ENCODE measurements at places on chromosomes 2 and 18. TPM values are rescaled to one million over a fixed set of nuclear protein-coding genes. Genes with fewer than 3 reads are reported as not detected.

Gene REG3G
- not detected for total RNA-seq

Gene G6PC2
- not detected for total RNA-seq

Gene MTX2
- total RNA-seq = 33.3 TPM

Gene MALL
- total RNA-seq = 18.5 TPM

Gene LIMS3
- total RNA-seq = 6.6 TPM

Gene GAL3ST2
- total RNA-seq = not detected

Gene TTN
- total RNA-seq = 36.8 TPM

Gene BMP10
- total RNA-seq = not detected

Gene APOB
- 0.09 TPM for total RNA-seq

Gene RAB12
- total RNA-seq = 39.0 TPM

Gene TAF1B
- total RNA-seq = 16.0 TPM

Gene ASPRV1
- total RNA-seq = 10.3 TPM

Gene UGT1A6
- 6.6 TPM for total RNA-seq

Gene PCARE
- not detected for total RNA-seq

Gene RESP18
- not detected for total RNA-seq

Gene CDH19
- total RNA-seq = 0.55 TPM

Gene SPC25
- total RNA-seq = 0.91 TPM

Gene DSG2
- total RNA-seq = 63.2 TPM

All from prostate gland (tissue), 2 donors.